ENCODE measurements at places on chromosomes 2 and 18.

- no peak for DNase-seq
These were observed 146.4 kb upstream of the HAAO start for GRCh38 chr2:42938671-42939370.

- DNase-seq, result no peak
These were observed 642 bp upstream of the STEAP3 start for GRCh38 chr2:119222863-119223520.

DNA sequence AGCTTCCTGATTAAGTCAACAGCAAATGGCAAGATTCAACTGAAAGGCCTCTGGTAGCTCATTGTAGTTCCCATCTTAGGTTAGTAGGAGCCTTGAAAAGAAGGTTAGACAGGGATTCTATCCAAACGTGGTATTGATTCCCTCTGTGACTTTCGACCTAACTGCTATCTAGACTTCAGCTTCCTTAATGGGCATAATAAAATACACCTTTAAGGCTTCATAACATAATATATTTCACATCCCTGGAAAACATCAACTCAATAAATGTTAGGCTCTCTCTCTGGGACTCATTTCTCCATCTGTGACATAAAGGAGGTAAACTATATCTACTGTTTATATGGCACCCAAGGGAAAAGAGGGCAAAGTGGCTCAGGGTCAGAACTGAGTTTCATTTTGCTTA, 60.9 kb downstream of the STK39 start:
- DNase-seq, result no peak

DNA sequence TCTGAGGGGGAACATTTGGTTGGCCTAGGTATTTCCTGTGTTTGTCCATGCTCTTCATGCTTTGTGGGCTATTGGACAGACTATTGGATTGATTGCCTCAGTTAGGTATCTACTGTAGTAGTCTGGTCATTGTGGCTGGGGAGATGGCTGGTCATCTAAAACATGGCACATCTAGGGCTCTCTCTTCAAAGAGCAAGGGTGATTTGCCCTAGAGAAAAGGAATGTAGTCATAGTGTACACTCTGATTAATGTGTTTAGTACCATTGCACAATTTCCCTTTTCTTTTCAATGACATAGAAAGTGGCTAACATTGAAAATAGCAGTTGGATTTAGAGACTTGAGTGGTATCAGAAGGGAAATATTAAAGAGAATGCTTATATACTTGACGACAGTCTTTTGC, 114.3 kb downstream of the LCLAT1 start:
- no peak for DNase-seq

- DNase-seq, result no peak
These were observed 26.4 kb downstream of the ELP2 start for GRCh38 chr18:36155851-36156757.

DNA sequence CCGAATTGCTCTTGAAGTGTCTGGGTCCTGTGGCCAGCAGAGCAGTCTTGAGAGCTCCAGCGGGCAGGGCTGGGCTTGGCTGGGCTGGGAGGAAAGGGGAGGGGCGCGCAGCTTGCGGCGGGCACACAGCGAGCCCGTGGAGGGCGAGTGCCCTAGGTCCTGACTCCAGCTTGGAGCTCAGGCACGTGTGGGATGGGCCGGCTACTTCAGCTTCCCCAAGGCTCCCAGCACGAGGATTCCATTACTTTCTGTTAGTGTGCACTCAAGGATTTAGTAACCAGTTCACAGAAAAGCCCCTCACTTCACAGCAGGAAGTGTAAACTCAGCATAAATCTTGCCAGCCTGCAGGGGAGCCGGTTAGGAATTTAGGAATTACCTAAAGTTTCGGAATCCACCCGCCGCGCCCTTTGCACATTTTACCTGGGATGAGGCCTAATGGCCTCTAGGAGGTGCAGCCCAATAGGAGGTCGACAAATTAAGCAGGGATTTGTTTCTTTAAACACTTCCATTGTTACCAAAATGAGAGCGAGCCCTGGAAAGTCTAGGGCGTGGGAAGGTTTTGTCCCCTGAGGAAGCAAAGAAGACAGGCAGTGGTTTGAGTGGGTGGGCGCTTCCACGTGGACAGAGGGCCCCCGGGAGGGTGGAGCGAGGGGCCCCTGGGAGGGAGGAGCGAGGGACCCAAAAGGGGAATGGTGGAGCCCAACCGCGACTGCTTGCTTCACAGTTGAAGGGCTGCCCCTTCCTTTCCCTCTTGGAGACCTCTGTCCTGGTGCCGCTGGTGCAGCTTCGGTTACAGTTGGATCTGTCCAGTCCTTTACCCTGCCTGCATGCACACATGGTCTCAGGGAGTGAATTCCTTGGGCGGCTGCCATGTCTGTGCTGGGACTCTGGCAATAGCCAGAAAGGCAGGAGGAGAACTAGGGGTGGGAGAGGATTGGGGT, 93.3 kb downstream of the CTAGE1 start:
- DNase-seq, result no peak
